ENCODE measurements at places on chromosomes 5 and 9.

- no peak for DNase-seq
These were observed 174.4 kb downstream of the EBF1 start for GRCh38 chr5:158925314-158925713.

- no peak for DNase-seq
These were observed 46.1 kb upstream of the CHSY3 start for GRCh38 chr5:129858131-129858675.

DNA sequence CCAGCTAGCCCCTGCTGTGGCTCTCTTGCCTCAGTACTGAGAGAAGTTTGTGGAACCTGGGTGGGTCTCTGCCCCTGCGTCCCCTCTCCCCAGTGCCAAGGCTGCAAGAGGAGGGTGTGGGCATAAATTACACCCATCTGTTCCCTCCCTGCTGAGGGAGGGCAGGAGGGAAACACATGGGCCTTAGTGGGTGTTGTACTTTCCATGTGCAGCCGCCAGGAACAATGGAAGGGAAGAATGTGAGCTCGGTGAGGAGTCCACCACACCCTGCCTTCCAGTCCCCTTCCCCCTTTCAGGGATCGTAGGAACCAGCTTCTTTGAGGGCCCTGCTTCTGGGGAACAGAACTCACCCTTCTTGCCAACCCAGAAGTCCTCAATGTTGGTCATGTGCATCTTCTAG is 138.2 kb upstream of the KLF4 start:
- no peak for DNase-seq

DNA sequence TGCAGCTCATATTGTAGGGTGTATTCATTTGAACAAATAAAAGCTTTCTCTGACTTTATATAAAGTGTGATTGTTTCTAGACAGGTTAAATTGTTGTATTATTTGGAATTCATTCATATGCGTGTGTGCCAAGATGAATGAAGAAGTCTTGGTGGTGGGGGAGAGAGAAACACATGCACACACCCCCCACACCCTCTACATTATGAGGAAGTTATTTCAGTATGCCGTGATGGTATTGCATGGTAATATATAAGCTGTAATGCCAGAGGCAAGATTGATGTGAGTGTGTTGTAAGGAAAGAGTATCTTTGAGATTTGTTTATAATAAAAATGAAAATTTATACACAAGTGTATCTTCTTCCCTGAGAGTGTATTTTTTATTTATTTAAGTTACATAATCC is 71.0 kb downstream of the IPO11 start:
- no peak for DNase-seq

DNA sequence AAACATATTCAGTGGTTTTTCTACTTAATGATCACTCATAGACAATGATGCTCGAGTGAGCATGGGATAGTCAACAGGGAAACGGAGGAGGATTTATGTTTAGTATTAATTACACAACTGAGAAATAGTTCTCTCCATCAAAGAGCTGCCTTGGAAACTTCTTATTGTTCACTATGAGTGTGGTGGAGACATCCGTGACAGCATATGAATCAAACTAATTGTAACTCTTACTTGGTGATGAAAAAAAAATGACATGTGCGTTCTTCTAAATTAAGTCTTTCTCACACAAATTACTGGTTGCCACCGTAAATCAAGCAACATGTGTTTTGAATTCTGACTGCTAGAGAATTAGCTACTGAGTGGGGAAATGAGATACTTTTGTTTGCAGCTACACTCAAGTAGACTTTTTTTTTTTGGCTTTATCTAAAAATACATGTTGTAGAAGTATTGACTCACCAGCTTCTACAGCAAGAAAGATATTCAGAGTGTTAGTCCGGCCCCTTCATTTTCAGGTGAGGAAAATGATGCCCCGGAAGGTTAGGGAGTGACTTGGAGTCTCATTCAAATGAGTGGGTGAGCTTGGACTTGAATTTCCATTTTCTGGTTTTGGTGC is 179.4 kb downstream of the CFAP90 start:
- no peak for DNase-seq

- no peak for DNase-seq
These were observed 46.6 kb upstream of the GABRP start for GRCh38 chr5:170736966-170737365.

DNA sequence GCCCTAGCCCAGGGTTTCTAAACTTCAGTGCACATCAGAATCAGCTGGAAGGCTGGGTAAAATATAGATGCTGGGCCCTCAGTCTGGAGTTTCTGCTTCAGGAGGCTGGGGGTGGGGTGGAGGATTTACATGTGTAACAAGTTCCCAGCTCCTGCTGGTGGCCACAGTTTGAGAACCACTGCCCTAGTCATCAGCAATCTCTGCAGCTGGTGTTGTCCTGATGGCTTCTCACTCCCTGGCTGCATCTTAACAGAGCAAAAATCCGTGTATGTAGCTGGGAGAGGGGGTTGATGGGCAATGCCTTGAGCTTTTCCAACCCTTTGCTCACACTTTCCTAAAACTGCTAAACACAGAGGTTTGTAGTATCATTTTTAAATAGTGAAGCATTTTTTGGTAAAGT is 186.0 kb upstream of the KLF9 start:
- no peak for DNase-seq

GRCh38 chr5:77993855-77994318 is 217.7 kb upstream of the TBCA start:
- DNase-seq: no peak

DNA sequence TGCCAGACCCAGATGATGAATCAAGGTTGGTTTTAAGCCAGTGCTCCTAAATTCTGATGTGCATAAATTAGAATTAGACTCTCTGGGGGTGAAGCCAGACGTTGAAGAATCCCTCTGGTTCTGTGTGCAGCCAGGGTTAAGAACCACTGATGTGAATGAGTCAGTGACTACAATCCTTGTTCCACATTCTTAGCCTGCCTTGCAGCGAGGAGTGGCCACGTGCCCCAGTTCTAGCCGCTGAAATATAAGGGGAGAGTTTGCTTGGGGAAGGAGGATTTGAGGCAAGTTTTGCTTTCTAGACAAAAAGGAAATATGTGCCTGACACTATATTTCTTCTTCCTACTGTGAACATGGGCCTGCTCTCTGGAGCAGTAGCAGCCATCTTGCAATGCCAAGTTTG is 34.2 kb upstream of the MSH3 start:
- no peak for DNase-seq

- DNase-seq: no peak
These were observed 1.3 kb downstream of the HAVCR2 start for GRCh38 chr5:157107508-157107907.

- DNase-seq: peak; percentile 21
These were observed 185.9 kb downstream of the MSX2 start for GRCh38 chr5:174910245-174910737.

GRCh38 chr9:27719711-27720110 is 146.4 kb upstream of the C9orf72 start:
- no peak for DNase-seq

DNA sequence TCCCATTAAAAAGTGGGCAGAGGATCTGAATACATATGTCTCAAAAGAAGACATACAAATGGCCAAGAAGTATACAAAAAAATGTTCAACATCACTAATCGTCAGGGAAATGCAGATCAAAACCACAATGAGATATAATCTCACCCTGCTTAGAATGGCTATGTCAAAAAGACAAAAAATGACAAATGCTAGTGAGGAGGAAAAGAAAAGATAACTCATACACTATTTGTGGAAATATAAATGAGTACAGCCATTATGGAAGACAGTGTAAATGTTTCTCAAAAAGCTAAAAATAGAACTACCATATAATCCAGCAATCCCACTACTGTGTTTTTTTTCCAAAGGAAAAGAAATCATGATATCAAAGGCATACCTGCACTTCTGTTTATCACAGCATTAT is 450.7 kb downstream of the EFNA5 start:
- no peak for DNase-seq

GRCh38 chr5:113182658-113183344 is 206.2 kb downstream of the DCP2 start:
- no peak for DNase-seq

GRCh38 chr9:31032206-31032605 is 1352.2 kb upstream of the ACO1 start:
- no peak for DNase-seq

- no peak for DNase-seq
These were observed 121.1 kb upstream of the IL12B start for GRCh38 chr5:159451197-159452052.

GRCh38 chr9:35107297-35108290 is 4.7 kb upstream of the STOML2 start:
- DNase-seq: no peak

- no peak for DNase-seq
These were observed 3.5 kb upstream of the ZNF366 start for GRCh38 chr5:72510610-72511181.

DNA sequence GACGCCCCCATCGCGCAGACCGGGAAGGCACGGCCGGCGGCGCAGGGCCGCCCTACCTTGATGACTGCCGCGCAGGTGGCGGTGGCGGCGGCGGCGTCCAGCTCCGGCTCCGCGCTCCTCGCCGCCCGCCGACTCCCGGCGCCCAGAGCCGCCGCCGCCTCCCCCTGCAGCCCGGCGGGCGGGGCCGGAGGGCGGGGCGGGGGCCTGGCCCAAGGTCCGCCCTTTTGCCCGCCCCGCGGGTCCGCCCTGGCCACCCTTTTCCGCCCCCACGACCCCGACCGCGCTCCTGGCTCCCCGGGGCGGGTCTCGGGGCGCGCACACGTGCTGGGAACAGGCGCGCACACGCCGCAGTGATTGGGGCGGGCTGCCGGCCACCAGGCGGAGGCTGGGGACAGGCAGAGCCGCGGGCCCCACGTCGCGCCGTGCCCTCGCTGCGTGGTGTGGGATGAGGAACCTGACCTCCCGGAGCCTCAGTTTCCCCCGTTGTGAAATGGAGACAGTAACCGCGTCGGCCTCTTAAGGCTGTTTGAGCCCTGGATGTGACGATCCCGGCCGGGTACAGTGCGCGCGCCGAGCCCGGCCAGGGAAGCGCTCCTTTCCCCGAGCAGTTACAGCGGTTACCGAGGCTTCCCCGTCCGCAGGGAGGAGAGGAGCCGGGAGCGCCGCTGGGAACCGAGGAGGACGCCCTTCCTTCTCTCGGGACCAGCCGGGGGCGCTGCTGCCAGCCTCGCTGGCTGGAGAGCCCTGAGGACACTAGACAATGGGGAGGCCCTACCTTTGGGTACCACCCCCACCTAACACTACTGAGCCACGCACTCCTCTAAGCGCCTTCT is at the start of gene CORO2A:
Gene CORO2A, minus strand, starts transcription at position 135 of the 833 bp plus-strand sequence. CDS start 34,977 bp downstream, outside the sequence.
- peak; percentile 40 for DNase-seq

DNA sequence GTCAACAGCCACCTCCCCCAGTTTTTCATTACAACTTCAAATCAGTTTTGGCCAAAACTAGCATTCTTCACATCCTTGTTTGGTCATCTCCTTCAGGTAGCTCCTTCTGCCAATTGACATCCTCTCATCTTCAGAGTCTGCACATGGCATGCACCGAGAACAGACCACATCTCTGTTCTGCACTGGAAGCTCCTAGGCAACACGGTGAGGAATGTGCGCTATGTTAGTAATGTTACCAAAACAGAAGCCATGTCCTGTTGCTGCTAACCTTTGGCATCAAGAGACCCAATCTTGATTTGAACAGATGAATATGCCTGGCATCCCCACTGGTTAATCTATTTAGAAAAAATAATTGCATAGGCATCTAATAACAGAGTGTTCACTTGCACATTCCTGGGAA is 5.1 kb upstream of the HK3 start:
- DNase-seq: no peak

GRCh38 chr9:81685763-81686613 is 3.4 kb downstream of the TLE1 start:
- DNase-seq: no peak

- DNase-seq: no peak
These were observed 287.7 kb upstream of the DAP start for GRCh38 chr5:11048760-11049159.

- no peak for DNase-seq
These were observed 816.2 kb upstream of the GRAMD2B start for GRCh38 chr5:125607018-125607417.

- no peak for DNase-seq
These were observed 351.8 kb downstream of the EBF1 start for GRCh38 chr5:158747816-158748432.

- no peak for DNase-seq
These were observed 196.5 kb upstream of the TBCA start for GRCh38 chr5:77972469-77973252.

GRCh38 chr9:96555567-96556386 is 63.9 kb downstream of the CDC14B start:
- DNase-seq: no peak

DNA sequence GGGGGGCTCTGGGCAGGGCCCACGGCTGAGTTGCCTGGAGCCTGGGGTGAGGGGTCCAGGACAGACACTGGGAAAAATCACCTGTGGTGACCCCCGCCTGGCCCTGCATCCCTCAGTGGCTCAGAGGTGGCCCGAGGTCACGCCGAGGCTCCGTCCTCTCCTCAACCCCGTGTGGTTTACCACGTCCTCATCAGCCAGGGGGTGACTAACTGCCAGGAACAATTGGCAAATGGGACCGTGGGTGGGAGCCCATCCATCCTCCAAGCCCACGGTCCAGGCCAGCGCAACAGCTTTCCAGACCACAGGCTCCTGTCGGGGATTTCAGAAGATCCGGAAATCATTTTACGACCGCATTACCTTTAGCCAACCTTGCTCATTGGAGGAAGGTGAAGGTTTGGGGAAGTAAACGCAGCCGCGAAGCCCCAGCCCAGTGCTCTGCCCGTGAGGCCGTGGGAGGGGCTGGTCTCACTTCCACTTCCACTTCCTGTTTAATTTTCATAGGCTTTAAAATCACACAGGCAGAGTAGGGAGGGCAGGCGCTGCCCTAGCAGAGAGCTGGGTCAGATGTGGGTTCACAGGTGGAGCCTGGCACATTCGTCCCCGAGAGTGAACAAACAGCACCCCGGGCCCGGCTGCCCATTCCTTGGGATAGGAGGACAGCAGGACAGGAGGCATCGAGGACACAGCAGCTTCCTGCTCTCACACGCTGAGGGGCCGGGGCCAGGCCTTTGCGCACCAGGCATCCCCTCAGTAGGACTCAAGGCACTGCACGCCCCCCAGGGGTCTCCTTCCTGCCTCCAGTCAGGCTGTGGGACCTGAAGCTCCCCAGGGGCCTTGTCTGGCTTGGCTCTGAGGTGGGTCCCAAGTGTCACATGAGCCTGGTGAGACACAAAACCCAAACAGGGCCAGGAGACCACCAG is 19.8 kb upstream of the SLC9A3 start:
- no peak for DNase-seq

DNA sequence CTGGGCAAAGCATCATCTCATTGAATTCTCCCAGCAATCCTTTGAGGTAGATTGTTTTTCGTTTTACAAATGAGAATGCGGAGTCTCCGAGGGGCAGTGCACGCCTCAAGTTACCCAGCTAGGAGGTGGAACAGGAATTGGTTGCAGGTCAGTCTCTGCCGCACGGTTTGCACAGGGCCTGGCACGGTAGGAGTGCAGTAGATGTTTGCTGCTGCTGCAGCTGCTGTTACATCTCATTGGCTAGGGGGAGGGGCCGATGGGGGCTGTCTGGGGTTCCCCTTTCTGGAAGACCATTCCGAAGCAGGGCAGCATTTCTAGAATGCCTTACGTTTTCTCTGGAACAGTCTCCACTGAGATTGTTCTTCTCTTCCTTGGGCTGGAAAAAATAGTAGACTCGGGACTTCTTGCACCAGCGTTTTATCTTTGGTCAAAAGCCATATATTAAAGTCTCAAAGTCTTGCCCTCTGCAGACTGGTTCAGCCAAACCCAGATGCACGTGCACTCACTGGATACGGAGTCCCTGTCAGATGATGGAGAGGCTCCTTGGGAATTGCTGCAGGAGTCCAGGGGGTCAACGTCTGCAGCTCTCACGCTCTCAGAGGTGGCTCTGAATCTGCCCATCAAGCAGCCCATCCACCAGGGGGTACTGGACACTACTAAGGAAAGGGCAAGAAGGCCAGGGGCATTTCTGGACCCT is 1.2 kb downstream of the USP20 start:
- peak; percentile 21 for DNase-seq

Measured in stimulated activated CD8-positive, alpha-beta memory T cell treated with anti-CD3 and anti-CD28 coated beads, Interleukin-2, amount 100 ng/mL, for 1 hour (primary cell).